ENCODE measurements at places on chromosomes 1 and 21.

DNA sequence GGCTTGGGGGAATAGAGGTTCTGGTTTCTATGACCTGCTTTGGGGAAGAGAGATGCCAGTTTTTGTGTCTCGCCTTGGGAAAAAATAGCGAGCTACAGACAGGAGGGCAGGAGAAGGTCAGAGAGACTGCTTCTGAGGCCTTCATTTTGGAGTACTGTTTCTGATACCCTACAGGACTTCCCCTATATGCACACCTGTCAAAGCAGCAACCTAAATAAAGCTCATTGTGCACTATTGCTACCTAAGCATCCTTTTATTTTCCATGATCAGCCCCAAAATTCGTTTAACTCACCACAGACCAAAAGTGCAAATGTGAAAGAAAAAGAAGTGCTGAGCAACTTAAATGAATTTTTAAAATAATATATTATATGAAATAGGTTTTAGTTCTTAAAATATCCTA is 145.6 kb upstream of the CHRM3 start:
- DNase-seq: no peak

GRCh38 chr1:197559244-197559643 is 216.0 kb downstream of the DENND1B start:
- DNase-seq: no peak

DNA sequence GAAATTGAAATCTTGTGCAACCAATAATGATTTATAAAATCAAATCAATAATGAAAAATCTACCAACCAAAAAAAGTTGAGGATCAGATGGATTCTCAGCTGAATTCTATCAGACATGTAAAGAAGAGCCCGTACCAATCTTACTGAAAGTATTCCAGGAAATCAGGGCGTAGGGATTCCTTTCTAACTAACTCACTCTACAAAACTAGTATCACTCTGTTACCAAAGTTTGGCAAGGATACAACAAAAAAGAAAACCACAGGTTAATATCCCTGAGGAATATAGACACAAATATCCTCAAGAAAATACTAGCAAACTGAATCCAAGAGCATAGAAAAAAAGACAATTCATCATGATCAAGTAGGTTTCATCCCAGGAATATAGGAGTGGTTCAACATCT is 52.8 kb upstream of the ADGRL4 start:
- no peak for DNase-seq

DNA sequence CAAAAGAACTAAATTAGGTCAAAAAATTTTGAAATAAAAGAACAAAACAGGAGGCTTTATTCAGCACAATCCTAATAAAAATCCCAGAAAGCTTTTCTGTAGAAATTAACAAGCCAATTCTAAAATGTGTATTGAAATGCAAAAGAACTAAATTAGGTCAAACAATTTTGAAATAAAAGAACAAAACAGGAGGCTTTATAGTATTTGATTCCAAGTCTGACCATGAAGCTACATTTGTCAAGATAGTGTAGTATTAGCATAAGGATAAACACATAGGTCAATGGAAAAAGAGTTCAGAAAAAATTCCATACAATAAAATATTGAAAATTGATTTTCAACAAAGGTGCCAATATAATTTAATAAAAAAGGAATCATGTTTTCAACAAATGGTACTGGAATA is 10.8 kb downstream of the LRRC40 start:
- no peak for DNase-seq

DNA sequence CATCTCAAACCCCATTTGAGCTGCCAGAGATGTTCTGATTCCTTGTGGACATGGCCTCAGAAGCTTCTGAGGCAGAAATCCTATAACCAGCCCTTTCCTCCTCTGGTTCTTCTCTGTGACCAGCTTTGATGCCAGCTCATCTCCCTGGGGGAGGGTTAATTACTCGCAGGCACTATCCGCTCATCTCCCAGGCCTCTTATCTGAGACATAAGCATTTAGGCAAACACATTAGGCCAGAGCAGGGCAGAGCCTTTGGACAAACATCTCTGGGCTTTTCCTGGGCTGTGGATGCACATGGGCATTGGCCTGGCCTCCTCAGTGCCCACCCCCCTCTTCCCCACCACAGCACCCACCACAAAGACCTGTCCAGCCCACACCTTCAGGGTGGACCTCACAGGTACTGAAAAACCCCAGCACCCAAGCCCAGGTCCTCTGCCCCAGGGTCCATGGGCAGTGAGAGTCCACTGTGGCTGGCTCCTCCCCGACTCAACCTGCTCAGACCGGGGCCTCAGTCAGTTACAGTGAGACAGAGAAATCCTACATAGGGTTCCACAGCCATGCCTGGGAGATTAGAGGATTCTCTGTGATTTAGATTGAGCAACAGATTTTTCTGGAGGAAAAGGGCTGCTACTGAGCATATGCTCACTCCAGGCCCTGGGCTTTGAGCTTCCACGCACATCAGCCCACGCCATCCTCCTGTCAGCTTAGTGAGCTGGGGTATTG is 26.9 kb downstream of the IGSF21 start:
- peak; percentile 41 for DNase-seq

GRCh38 chr1:2625311-2625710 is 7.5 kb downstream of the MMEL1 start:
- no peak for DNase-seq

DNA sequence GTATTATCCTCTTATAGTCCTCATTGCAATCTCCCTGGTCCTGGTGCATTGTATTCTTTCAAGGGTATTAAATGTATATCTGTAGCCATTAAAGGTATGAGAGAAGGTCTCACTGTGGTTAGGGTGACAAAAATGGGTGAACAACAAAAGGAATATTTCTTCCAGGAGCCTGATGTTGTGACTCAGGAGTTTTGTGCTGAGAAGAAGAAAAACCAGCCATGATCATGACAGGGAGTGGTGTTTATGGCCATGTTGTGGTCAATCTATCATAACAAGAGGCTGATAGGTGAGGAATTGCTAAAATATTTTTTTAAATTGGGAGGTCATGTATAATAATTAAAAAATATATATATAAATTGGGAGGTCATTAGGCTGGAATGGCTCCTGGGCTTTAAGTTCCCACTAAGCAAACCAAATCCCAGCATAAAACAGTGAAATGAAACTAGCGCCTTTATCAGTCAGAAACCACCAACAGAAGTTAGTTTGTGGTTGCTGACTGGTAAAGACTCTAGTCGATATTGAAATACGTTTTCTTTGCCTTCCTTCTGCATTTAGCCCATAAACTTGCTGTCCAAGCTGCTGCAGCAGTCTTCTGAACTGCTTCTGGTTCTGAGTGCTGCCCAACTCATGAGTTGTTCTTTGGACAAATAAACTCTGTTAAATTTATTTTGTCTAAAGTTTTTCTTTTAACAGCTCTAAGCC is 60.3 kb downstream of the TBX19 start:
- no peak for DNase-seq
